ENCODE measurements at places on chromosomes 1 and 21. TPM values are rescaled to one million over a fixed set of nuclear protein-coding genes. Genes with fewer than 3 reads are reported as not detected.

The PDC gene
- not detected for total RNA-seq

The LEFTY2 gene
- not detected for total RNA-seq

The DMRTA2 gene
- total RNA-seq = 0.23 TPM

The S100A9 gene
- 1.1 TPM for total RNA-seq

The DMBX1 gene
- 0.68 TPM for total RNA-seq

The STYXL2 gene
- not detected for total RNA-seq

The DIRAS3 gene
- 1.4 TPM for total RNA-seq

The DBT gene
- total RNA-seq = 4.1 TPM

The CLIC4 gene
- total RNA-seq = 43.4 TPM

The SHE gene
- 0.06 TPM for total RNA-seq

The PLCH2 gene
- 0.33 TPM for total RNA-seq

The DPT gene
- total RNA-seq = not detected

The CLCA4 gene
- not detected for total RNA-seq

The FRRS1 gene
- total RNA-seq = 1.8 TPM

The CNKSR1 gene
- 0.33 TPM for total RNA-seq

The FCAMR gene
- total RNA-seq = not detected

The FCRL2 gene
- total RNA-seq = not detected

The KMO gene
- total RNA-seq = 1.4 TPM

The TMEM240 gene
- 0.45 TPM for total RNA-seq

The MUTYH gene
- 11.7 TPM for total RNA-seq

The ACOT11 gene
- total RNA-seq = 2.0 TPM

The POLR3C gene
- 34.8 TPM for total RNA-seq

The C1orf105 gene
- total RNA-seq = 0.13 TPM

The HTR6 gene
- 0.15 TPM for total RNA-seq

The AMY1B gene
- not detected for total RNA-seq

The CRYAA gene
- total RNA-seq = not detected

The JTB gene
- total RNA-seq = 169 TPM

The ADORA3 gene
- total RNA-seq = not detected

The GLUL gene
- 13.8 TPM for total RNA-seq

The HEYL gene
- 3.2 TPM for total RNA-seq

The TRAF3IP3 gene
- total RNA-seq = not detected

The MAP1LC3C gene
- total RNA-seq = not detected

The OR2T33 gene
- not detected for total RNA-seq

The EPB41 gene
- 5.1 TPM for total RNA-seq

Data from A549 treated with CORT108297 at 1 μM for 4 hours (cell line).